ENCODE measurements at places on chromosomes 5 and 9.

DNA sequence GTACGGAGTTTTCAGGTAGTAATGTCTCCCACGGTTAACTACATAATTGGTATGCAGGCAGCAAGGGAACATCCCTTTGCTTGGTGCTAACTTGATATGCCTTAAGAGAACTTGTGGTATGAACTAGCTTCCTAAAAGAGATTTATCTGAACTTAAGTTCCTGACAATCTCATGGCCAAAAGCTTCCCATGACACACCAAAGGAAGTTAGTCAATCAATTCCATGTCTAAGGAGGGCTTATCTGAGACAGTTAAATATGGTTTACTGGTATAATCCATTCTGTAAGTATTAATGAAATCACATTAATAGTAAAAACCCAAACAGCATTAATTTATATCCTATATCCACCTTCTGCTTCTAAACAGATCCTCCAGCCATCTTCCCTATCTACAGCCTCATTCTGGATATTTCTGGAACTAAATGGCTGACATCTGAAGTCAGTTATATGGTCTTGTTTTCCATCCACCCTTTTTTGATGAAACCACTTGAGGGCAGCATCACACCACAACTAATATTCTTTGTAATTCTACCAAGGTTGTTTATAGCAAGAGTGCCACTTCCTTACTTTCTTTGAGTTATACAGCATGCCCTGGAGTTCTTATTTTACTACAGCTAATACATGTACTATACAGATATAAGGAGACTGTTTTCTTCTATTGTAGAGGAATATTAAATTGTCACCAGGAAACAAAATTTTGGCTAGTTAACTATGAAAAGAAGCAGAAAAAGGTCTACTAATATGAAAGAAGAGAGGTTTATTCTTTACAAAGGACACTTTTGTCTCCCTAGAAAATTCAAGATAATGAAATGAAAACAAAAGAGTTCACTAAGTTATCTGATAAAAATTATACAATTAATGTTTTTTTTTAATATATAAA, 34.7 kb downstream of the SHOC1 start:
- DNase-seq: peak; percentile 60

GRCh38 chr5:104018299-104018698, 455.7 kb upstream of the NUDT12 start:
- DNase-seq: no peak

- peak; percentile 28 for DNase-seq
These were observed 2.1 kb downstream of the CCDC192 start for GRCh38 chr5:127705120-127705892.

DNA sequence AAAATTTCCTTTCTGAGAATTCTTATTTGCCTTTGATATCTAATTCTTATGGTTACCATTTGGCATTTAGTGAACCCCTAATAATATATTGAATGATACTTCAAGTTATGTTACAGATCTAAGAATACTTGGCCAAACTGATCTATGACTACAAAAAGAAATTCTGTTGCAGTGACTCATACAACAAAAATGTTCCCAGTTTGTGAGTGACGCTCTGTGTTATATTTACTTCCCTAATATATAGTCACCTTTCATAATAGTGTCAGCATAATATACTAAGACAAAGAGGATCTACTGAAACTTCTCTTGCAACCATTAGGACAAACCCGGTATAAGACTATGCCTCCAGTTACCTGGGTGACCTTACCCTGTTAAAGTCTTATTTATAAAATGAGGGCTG, 216.9 kb upstream of the TLX3 start:
- DNase-seq: no peak

DNA sequence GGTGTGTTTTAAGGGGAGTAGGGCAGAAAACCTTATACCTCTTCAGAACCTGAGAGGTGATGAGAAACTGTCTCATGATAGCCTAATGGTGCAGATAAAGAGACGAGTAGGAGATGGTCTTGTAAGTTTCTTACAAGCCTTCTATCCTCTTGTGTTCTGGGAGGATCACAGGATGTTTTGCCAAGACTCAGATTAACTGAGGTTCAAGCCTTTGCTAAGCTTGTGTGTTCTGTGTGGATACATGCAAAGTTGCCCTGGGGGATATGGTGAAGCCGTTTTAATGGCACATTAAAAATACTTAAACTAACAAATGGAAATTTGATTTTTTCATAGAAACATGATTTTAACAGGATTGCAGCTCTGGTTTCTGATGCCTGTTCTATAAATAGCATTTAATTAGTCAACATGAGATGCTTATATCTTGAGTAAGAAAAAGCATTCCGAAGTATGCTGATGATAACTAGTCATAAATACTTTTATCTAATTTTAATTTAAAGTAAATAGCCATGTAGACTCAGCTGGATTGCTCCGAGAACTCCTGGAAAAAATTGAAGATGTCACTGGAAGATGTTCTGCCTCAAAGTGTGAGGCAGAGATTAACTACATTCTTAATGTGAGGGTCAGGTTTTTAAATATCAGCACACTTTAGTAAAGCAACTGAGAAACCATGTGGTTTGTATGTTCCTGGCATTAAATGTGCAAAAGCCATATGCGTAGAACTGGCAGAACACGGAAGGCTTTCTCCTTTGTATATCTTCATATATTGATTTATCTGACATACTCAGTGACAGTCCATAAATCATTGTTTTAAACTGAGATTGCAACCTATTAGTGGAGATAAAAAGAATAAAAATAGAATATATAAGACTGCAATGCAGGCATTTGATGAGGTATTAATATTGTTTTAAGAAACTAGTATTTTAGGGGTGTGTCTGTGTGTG, 53.7 kb downstream of the IPO11 start:
- no peak for DNase-seq

DNA sequence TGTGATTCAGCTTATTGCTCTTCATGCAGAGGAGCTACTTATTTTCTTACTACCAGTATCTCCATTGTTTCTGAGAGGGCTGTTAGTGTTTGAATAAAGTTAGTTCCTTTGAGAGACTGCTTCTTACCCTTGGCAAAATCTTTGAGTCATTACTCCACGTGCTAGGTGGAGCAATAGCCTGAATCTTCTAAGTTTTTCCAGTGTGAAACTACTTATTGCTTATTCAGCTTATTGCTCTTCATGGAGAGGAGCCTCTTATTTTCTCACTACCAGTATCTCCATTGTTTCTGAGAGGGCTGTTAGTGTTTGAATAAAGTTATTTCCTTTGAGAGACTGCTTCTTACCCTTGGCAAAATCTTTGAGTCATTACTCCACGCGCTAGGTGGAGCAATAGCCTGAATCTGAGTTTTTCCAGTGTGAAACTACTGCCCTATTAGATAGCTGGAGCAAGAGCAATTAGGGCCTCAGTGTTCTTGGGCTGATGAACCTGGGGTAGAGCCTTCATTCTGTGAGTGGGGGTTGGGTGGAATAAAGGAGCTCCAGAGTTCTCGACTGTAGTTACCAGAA, 41.9 kb downstream of the GPBP1 start:
- no peak for DNase-seq

- peak; percentile 2 for DNase-seq
These were observed 430.4 kb downstream of the CAAP1 start for GRCh38 chr9:26462213-26462612.

DNA sequence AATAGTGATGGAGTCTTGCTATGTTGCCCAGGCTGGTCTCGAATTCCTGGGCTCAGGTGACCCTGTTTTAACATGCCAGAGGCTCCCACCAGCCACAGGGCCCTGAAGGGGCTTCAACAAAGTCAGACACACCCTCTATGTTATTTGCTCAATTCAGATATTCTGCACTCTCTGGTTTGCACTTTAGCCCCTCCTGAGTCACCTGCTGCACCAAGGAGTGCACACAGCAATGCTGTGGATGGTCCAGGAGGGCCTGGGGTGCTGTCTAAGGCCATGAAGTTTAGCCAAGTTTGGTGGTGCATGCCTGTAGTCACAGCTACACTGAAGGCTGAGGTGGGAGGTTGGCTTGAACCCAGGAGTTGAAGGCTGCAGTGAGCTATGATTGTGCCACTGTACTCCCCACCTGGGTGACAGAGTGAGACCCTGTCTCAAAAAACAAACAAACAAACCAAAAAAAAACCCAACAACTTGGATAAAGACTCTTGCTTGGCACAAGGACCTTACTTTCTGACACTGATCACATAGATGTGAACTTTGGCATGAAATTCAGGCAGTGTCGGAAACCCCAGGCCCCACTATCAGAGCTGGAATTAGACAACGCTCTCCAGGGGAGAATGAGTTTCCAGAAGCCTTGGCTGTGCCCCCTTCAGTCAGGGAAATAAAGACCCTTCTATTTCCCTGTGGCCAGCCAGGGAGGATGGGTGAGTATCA, 39.7 kb upstream of the CDKN2AIPNL start:
- DNase-seq: no peak

- no peak for DNase-seq
These were observed 9.0 kb upstream of the ADGRD2 start for GRCh38 chr9:124441291-124441690.
